ENCODE measurements at places on chromosomes 4 and X.

GRCh38 chr4:120754590-120754989, 167.9 kb downstream of the PRDM5 start:
- DNase-seq = no peak

GRCh38 chr4:165079476-165079875, 25.8 kb downstream of the TRIM75 start:
- peak; percentile 2 for DNase-seq

- no peak for DNase-seq
These were observed 18.6 kb downstream of the SEC24D start for GRCh38 chr4:118817178-118817930.

- DNase-seq = no peak
These were observed 270.5 kb upstream of the ARSJ start for GRCh38 chr4:114249976-114250375.

- no peak for DNase-seq
These were observed 356.5 kb downstream of the CBLL2 start for GRCh38 chrX:22629105-22629725.

DNA sequence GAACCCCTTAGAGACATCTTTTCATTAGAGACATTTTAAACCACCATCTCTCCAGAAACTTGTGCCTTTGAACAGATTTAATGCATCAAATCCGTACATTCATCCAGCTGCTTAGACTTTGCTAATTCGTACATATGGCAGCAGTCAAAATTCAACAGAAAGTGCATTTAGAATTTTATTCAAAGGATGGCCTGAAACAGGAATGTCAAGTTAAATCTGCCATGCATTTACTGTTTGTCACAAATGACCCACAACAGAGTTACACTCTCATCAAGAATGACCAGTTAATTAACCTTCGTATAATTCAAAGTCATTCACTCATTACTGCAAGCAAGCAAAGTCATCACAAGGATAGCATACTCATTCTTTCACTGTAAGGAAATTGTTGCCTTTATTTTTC, 284.3 kb downstream of the SLC7A11 start:
- DNase-seq = no peak

DNA sequence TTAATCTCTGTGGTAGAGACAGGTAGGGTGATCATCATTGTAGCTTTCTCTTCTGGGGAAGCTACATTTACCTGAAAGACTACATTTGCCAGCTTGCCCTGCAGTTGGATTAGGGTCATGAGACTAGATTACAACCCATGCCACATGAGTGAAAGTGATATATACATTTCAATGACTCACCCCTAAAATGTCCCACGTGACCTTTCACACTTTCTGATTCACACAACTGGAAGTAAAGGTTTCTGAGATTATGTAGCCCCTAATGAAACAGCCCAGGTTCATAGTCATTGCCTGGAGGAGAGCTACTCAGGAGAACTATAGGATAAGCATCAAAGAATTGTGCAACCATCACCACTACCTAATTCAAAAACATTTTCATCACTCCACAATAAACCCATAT, 17.8 kb downstream of the PDCL2 start:
- no peak for DNase-seq

DNA sequence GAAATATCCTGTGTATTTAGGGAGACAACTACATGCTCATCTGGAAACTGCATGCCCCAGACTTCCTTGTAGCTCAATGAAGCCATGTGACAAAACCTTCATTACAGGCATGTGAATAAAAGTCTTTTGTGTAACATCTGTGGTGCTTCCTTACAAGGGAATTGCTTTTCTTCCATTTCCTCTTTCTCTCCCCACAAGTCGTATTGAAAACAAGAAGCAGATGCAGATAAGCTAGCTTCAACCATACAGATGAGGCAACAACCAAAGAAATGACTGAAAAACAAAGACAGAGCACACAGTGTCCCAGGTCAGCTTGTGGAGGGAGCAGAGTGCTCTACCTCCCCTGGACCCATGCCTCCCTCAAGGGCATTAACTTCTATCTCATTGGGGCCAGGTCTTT, 115.8 kb upstream of the INPP4B start:
- no peak for DNase-seq

- DNase-seq = no peak
These were observed 510 bp downstream of the HMGB3 start for GRCh38 chrX:150983521-150984168.

DNA sequence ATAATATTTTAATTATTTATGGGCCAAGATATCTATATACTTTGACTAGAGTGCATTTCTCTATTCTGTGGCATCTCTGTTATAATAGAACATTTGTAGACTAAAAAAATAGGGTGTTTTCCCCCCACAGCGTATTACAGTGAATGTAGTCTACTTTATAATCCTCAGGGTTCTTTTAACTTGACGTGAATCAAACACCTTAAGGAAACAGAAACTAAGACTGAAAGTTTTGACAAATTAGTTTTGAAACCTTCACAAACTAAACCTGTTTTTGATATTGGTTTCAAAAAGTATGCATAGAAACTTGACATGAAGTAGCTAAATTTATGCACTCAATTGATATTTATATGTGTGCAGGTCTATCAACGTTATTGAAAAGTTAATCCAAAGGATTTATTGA, 1963.1 kb upstream of the TENM3 start:
- DNase-seq = no peak
